ENCODE measurements at places on chromosomes 5 and 9. TPM values are rescaled to one million over a fixed set of nuclear protein-coding genes. Genes with fewer than 3 reads are reported as not detected.
A peak's percentile ranks its signal among the peaks of the same experiment; 100 is the strongest.

DNA sequence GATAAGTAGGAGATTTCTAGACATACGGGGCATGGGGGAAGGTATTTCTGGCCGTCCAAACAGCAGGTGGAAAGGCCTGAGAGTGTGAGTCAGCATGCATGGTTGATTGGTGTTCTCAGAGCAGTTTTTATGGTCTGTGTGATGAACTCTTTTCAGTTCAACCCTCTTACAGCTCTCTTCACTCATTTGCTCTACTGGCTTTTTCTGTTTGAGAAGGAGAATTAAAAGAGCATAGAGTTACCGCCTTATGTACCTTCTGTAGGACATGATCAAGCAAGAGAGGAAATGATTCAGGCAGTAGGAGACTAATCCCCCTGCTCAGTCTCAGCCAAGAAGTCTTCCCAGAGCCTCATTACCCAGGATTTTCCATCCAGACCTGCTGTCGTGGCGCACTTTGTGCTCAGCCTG is 92.4 kb downstream of the PRDM6 start:
- H3K36me3 ChIP-seq, result no peaks in the 10 kb centered on the region
- no peak overlapping the region for H3K27ac ChIP-seq
- H3K27me3 ChIP-seq, result peaks cover 17% of the 10 kb centered on the region
- H3K4me1 ChIP-seq, result no peaks in the 10 kb centered on the region
- no peak for DNase-seq
- no peak overlapping the region for H3K4me3 ChIP-seq

DNA sequence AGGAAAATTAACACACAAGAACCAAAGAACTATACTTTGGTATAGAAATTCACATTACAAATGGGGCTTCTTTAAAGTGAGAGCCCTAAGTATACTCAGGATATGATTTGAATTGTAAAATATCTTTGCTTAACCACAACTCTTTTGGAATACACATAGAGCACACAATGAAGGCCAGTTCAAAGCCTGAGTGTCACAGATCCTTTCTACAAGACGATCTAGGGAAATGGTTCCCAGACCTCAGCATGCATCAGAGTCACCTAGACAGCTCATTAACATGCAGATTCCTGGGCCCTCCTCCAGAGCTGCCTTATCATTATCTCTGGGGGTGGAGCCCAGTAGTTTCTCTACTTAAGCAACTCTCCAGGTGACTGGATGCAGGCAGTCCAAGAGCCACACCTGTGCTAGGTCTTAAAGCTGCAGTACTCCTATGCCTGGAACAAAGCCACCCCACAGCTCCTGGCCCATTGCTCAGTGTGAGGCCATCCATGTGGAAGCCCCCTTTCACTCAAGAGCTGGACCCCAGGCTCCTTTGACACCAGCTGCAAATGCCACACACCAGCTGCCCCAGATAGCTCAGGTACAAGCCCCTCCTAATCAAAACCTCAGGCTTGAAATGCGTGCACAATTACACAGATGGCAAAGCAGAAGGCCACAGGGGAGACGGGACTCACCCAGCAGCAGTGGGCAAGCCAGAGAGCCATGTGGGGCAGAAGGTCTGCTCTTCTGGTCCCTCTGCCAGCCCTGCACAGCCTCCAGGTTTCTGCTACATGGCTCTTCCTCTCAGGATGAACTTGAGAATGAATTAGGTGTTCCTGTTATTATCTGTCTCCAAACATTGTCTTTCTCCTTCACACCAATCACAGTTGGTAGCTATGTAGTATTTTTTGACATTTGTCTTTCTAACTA is 106.1 kb downstream of the SH3TC2 start:
- H3K27ac ChIP-seq, result no peak overlapping the region
- no peak for DNase-seq
- no peaks in the 10 kb centered on the region for H3K4me1 ChIP-seq
- peaks cover 9% of the 10 kb centered on the region for H3K27me3 ChIP-seq
- H3K36me3 ChIP-seq, result no peaks in the 10 kb centered on the region

DNA sequence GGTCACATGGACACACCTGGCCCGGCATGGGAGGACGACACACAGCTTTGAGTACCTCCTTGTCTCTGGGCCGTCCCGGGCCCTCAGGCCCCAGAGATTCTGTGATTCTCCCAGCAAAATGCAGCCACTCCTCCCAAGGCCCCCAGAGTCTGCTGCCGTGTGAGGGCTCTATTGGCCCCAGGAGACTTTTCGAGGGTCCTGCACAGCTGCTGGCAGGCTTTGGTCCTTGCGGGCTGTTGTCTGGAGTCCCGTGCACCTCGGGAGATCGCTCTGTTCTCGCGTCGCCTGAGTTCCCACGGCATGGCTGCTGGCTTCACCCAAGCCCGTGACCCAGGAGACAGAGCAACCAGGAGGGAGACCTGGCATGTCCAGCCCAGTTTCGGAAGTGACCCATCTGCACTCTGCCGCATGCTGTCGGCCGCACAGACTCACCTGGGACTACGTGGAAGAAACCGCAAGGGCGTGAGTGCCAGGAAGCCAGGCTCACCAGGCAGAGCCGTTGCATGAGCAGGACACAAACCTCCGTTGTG is 46.8 kb upstream of the NKD2 start:
- no peak for DNase-seq
- no peaks in the 10 kb centered on the region for H3K27me3 ChIP-seq
- H3K36me3 ChIP-seq, result no peaks in the 10 kb centered on the region
- no peak overlapping the region for H3K4me3 ChIP-seq
- H3K27ac ChIP-seq, result no peak overlapping the region
- H3K4me1 ChIP-seq, result peaks cover 31% of the 10 kb centered on the region

DNA sequence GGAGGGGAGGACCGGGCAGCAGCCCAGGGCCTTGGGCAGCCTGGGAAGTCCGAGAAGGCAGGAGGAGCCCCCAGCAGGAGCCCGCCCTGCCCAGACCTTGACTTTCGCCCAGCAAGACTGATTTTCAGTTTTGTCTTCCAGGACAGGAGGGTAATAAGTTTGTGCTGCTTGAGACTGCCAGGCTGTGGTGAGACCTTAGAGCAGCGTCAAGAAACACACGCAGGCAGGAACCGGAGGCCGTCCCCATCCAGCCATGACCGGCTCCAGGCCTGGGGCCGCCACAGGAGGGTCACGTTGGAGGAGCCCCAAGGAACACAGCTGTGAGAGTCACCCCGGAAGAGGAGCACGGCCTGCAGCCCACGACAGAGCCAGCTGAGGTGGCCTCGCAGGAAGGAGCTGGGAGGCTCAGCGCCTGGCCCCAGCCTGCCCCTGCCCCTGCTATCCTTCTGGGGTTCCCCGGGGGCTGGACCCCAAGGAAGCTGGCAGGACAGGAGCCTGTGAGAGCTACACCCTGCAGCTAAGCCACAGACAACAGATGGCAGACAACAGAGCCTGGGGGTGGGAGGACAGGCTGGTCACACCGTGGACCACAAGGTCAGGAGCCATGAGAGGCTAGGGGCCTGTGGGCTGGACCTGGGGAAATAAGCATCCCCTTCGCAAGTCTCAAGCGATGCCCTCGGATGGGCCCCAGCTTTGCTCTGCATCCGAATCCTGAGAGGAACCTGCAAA is 126.0 kb upstream of the FAM120A start:
- DNase-seq, result no peak
- H3K4me1 ChIP-seq, result no peaks in the 10 kb centered on the region
- peaks cover 5% of the 10 kb centered on the region for H3K27me3 ChIP-seq
- no peak overlapping the region for H3K4me3 ChIP-seq
- no peak overlapping the region for H3K27ac ChIP-seq

GRCh38 chr9:77707383-77708063 is 59.4 kb upstream of the GNA14 start:
- DNase-seq, result no peak
- no peak overlapping the region for H3K27ac ChIP-seq
- no peaks in the 10 kb centered on the region for H3K36me3 ChIP-seq
- H3K4me1 ChIP-seq, result peaks cover 5% of the 10 kb centered on the region

DNA sequence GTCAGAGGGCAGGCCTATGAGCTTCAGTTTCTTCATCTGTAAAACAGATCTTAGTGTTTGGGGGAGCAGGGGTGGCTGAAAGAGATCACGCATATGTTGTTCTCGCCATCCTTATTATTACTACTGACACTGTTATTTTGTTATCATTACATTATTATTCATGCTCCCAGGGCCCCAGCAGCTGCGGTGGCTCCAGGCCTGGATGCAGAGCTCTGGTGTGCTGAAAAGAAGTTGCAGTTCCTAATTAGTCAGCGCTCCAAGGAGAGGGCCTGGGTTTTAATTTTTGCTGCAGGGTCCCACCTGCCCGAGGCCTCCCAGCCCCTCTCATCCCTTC is 19.5 kb downstream of the CXXC5 start:
- no peaks in the 10 kb centered on the region for H3K36me3 ChIP-seq
- peak overlapping the region; percentile 49 for H3K4me3 ChIP-seq
- no peak for DNase-seq
- peaks cover 39% of the 10 kb centered on the region for H3K4me1 ChIP-seq
- H3K27me3 ChIP-seq, result peaks cover 9% of the 10 kb centered on the region
- H3K27ac ChIP-seq, result no peak overlapping the region

- no peaks in the 10 kb centered on the region for H3K36me3 ChIP-seq
- peaks cover 5% of the 10 kb centered on the region for H3K27me3 ChIP-seq
- no peak overlapping the region for H3K27ac ChIP-seq
- DNase-seq, result no peak
Observed at GRCh38 chr9:677461-678097, 163.9 kb upstream of the DMRT1 start.

GRCh38 chr9:96616817-96617438 is 2.7 kb downstream of the CDC14B start:
- H3K27ac ChIP-seq, result no peak overlapping the region
- no peak for DNase-seq
- no peak overlapping the region for H3K4me3 ChIP-seq
- H3K36me3 ChIP-seq, result no peaks in the 10 kb centered on the region

Gene PPP3R2
- total RNA-seq, result not detected
